ENCODE measurements at places on chromosomes 3 and 15.

- no peak for DNase-seq
Measured at GRCh38 chr3:127801731-127802313, 20.5 kb downstream of the MGLL start.

GRCh38 chr3:98462901-98463300 is at the start of gene OR5K1:
Gene OR5K1 (plus strand): TSS chr3:98463201. CDS start chr3:98469577, 6,376 bp downstream.
- no peak for DNase-seq

- DNase-seq: peak; percentile 42
Measured at GRCh38 chr3:41200669-41201021, 1.3 kb downstream of the CTNNB1 start.

- DNase-seq: no peak
Measured at GRCh38 chr3:150970665-150971324, 1.7 kb downstream of the CLRN1 start.

DNA sequence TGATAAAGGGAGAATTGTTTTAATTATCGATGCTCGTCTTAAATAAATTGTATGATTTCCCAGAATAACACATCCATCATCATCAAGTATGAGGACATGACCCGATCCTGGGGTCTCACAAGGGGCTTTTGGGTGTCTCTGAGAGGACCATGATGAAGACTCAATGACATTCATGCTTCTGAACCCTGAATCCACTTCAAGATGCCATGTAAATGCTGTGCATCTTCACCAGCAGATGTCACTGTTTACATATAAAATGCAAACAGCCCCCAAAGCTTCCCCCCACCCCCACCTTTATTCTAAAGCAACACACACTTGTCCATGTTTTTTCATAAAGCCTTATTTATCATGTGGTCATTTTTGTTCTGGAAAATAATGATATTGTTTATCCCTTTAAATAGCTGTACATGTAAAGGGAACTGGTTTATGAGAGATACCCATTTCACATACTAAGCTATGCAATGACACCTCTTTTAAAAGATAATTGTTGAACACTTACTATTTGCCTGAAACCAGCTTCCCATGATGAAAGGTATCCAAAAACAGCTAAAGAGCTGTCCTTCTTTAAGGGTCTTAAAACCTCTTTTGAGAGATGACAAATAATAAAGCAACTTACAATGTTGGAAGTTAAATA is 69.7 kb upstream of the UBE3A start:
- DNase-seq: peak; percentile 53

GRCh38 chr15:73231661-73232419 is 136.9 kb downstream of the HCN4 start:
- DNase-seq: no peak

DNA sequence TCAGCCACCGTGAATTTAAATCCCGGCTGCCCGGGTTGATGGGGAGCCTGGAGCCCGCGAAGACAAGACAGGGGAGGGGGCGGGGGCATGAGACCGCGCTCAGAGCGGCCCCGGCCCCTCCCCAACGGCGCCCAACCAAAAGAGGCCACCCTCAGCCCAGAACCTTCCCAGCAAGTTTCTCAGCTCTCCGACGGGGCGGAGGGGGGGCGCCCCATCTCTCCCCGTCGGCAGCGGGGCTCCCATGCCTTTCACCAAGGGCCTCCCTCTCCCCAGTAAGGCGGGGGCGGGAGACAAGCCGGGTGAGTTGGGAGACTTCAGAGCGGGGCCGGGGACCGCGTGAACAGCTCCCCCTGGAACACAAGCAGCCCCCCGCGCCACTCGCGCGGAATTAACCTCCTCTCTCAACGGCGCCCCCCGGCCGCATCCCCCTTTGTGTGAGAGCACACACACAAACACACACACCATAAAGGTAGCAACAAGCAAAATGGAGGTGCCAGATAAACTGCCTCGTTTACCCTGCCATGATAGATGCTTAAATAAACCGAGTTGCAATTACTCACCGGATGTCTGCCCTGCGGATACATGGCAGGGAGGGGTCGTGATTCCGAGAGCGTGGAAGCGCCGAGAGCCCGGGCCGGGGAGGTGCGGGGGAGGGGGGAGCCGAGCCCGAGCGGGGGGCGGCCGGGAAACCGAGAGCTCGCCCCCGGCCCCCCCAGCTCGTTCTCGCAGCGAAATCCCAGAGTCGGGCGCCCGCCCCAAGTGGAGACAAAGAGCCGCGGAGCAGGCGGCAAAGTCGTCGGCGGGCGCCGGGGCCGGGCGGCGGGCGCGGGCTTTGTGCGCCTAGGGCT is 1.3 kb downstream of the TLE3 start:
- DNase-seq: peak; percentile 67

DNA sequence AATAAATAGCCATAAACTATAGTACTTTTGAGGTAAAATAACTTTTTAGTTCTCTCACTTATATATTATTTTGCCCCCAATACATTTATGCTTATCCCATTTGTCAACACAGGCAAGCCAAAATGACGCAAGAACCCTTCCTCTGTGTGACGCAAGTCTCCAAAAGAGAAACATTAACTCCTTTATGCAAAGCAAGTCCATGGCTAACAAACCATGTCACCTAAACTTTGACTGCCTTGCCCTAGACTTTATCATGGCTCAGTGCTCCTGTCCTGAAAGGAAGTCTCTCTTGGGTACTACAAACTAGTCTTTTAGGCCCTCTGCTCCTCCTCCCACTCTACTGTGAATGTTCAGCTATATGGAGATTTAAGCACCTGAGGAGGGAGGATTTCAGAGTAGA is 230.5 kb downstream of the UNC13C start:
- no peak for DNase-seq

DNA sequence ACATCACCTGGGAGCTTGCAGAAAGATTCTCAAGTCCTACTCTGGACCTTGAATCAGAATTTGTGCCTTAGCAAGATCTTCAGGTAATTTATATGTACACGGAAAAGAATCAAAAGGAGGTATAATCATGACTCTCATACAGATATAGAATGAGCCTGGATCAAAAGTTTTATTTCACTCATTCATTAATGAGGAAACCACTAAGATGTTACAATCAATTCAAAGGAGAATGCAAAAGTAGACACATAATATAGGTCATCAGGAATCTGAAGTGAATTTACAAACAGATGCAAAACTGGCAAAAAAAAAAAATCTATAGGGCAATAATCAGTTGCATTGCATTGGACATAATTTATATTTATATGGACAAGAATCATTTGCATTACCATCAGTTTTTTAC is 195.4 kb upstream of the TLE3 start:
- DNase-seq: no peak

All from NCI-H69 (cell line).